ENCODE measurements at places on chromosomes 2 and 18.

GRCh38 chr2:84732897-84733778 lies 147.7 kb downstream of the TRABD2A start:
- no peak for DNase-seq

DNA sequence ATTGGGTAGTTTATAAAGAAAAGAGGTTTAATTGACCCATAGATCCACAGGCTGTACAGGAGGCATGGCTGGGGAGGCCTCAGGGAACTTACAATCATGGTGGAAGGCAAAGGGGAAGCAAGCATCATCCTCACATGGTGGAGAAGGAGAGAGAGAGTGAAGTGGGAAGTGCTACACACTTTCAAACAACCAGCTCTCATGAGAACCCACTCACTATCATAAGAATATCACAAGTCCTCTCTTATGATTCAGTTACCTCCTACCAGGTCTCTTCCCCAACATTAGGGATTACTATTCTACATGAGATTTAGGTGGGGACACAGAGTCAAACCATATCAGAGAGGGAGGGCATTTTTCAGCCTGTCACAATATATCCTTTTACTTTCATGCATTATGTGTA lies 22.7 kb upstream of the DOCK10 start:
- no peak for DNase-seq

DNA sequence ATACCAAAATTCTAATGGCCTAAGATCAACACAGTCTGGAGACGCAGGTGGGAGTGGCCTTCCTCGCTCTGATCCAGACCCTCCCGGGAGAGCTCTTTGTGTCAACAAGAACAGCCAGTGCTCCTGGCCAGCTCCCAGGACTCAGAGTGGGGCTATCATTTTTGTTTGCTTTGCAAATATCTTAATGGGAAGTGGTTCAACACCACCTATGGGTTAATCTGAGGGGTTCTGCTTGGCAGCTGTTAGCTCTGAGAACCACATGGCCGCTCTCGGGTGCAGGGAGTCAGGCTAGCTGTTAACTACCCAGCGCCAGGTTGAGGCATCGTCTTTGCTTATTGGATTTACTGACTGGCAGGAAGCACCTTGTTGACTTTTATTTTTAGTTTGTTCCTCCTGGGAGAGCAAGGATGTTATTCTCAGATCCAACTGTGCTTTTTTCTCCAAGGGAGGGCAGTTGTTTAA lies 184.8 kb upstream of the SP5 start:
- peak; percentile 86 for DNase-seq

GRCh38 chr2:95034818-95035217 lies 9.3 kb downstream of the MAL start:
- DNase-seq: no peak

DNA sequence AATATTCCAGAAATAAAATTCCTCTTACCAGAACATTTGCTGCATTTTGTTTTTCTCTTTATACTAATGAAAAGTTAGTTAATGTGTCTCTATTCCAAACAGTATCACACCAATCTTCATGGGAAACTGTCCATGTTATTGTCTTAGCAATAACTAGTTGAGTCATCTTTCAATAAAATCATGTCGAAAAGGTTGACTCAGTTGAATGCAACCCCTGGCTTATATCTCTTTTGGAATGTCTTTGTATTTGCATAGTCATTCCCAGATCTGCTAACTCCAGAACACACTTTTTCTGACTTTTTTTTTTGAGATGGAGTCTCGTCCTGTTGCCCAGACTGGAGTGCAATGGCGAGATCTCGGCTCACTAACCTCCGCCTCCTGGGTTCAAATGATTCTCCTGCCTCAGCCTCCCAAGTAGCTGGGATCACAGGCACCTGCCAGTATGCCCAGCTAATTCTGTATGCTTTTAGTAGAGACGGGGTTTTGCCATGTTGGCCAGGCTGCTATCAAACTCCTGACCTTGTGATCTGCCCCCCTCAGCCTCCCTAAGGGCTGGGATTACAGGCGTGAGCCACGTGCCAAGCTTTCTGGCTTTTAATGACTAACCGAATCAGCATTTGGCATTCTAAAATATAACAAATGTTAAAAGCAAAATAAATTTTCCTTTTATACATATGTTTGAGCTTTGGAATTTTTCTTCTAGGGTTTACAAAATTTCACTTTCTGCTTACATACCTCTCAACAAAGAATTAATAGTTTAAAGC lies 133.2 kb upstream of the GULP1 start:
- DNase-seq: no peak

- no peak for DNase-seq
These were observed 776.6 kb downstream of the LRRTM4 start for GRCh38 chr2:76745605-76746004.

DNA sequence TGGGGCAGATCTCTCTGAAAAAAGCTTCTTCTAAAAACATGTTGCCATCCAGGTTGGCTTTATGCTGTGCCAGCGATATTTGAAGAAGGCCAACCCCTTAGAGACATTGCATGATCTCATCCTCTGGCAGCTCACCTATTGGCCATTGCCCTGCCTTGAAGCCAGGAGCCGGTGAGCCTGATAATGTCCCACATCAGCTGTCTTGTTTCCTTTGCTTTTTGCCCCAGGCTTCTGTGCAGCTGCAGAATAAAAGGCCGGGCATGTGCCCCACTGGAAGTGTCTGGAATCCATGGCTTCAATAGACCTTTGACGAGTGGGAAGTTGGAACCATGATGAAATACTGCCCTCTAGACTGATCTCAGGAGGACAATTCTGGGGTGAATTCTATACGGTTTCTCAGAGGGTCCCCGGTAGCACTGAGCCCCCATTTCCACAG lies 523.5 kb upstream of the ZEB2 start:
- DNase-seq: no peak

GRCh38 chr2:15560140-15560987 lies 770 bp downstream of the NBAS start:
- peak; percentile 4 for DNase-seq

DNA sequence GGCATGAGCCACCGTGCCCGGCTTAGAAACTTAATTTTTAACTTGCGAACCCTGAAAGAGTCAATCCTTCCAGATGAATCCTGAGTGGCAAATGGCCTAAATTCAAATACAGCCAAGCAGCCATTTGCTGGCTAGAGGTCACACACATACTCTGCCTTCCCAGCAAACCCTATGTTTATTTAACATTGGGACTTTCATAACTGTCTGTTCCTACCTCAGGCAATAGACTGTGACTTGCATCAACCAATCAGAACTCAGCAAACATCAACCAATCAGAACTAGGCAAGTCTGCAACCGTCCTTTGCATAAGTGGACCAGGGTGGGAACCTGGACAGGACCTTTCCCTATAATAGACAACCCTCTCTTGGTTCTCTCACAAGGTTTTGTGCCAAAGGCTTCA lies 127.5 kb downstream of the DTNB start:
- no peak for DNase-seq

DNA sequence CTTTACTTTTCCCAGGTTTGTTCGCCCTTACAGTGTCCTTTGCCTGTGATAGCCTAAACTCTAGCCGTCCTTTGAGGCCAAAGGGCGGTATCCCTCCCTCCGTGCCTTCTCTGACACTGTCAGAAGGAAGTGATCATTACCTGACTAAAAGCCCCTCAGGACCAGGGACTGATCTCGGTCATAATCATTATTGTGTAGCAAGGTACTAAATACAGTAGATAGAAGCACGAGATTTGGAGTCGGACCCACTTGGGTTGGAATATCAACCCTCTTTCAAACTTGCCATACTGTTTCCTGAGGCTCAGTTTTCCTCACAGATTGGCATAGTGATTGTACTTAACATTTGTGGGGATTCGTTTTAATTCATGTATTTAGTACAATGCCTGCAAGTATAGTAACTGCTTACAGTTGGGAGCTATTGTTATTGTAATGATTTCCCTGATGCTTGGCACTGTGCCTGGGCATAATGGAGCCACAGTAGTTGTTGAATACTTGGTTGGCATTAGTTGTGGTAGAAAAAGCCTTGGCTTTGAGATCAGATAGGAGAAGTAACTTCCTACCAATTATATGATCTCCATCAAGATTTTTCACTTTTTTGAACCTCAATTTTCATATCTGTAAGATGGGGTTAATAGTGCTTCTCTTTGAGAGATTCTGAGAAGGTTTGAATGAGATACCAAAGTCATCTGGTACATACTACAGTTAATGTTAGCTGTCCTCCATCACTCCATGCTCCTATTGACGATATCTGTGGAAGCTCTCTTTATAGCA lies 836 bp downstream of the STK11IP start:
- no peak for DNase-seq

DNA sequence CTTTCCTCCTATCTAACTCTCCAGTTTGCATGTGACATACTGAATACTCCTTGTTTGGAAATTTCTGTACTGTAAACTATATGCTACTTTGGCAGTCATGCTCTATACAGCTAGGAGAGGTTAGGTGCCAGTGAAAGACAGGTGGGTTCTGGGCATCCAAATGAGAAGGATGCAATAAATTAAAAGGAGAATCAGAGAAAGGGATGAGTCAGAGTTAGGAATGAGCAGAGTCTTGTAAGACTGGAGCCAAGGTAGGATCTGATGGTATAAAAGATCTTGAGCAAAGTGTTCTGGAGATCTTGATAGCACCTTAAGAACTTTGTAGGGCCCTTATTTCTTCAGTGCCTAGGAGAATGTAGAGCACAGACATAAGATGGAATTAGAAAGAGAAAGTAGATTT lies 58.7 kb upstream of the STAM2 start:
- no peak for DNase-seq

DNA sequence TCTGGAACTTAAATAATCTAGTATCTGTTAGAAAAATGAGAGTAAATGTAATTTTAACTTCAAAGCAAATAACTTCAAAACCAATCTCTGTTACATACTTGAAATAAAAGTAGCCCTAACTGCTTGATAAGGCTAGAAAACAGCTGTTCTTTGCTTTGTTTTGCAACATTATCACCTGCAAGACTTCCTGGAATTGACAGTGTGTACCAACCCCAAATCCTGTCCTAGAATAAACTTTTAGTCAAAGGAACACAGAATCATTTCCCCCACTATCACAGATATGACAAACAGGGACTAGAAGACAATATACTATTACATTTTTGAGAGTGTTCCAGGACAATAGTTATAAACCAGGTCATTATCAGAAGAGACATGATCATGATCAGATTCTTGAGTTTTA lies 105.3 kb upstream of the PGAP1 start:
- no peak for DNase-seq

DNA sequence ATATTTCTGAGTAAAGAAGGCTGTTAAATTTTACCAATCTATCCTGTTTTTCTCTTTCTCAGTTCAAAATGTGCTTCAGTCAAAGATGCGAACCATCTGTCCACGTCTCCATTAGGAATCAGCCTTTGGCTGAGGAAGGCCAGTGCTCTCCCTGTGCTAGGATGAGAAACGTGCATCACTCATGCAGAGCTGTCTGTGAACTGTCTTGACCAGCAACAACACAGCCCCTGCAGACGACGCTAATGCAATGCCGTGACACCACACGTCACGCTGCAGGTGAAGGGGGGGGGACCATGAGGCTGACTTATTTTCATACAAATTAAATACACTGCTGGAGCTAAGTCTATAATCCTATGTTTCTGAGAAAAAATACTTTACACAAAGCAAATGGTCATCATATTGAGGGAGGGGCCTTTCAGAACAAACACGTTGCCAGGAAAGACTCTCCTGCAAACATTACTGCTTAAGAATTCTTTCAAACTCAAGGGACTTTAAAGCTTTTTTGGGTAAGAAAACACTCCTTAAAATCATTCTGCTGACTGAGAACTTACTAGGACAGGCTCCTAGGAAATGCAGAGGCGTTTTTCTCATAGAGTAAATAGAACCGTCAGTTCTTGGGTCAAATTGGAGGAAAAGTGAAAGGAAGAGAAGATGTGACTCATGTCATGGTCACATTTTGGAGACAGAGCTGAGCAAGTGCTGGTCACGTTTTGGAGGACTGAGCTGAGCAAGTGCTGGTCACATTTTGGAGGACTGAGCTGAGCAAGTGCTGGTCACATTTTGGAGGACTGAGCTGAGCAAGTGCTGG lies 97.0 kb downstream of the MBP start:
- no peak for DNase-seq

GRCh38 chr2:43737097-43737854 lies 36.6 kb upstream of the DYNC2LI1 start:
- no peak for DNase-seq

GRCh38 chr2:43070030-43070429 lies 156.4 kb downstream of the ZFP36L2 start:
- DNase-seq: no peak

GRCh38 chr2:47402555-47402804 lies 476 bp upstream of the MSH2 start:
- DNase-seq: no peak

DNA sequence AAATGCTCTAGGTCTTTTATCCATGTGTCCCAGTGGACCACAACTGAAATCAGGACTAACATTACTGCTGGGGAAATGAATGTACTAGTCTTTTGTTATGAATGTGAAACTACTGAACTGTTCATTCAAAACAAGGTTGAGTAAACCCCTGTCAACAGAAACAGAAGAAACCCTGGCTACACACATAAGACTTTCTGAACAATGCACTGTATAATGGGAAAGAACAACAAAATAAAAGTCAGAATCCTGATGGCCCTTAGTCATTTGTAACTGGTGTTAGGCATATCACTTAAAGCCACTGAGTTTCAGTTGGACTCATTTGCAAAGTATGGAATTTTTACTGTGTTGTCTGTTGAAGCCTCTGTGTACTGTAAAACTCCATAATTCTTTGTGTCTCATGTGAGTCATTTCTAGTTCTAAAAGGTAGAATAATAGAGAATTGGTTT lies 77.0 kb upstream of the UBXN4 start:
- DNase-seq: no peak

DNA sequence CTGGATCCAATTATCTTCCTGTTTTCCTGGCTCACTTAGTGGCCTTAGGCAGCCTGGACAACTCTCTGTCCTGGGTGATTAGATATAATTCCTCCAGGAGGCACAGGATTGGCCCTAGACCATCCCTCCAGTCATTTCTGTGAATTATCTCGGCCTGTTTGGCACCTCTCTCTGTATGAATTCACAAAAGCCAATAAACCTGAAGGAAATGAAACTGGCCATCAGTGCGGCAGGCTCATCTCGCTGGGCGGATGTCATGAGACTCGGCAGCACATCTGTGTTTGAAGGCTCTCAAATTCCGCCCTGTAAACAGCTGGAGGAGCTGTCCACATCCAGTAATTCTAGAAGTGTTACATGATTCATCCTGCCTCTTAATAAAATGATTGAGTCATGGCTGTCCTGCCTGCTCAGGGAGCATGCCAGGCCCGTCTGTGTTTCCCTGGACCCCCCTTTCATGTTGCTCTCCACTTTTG lies 38.6 kb downstream of the ACOXL start:
- peak; percentile 23 for DNase-seq

DNA sequence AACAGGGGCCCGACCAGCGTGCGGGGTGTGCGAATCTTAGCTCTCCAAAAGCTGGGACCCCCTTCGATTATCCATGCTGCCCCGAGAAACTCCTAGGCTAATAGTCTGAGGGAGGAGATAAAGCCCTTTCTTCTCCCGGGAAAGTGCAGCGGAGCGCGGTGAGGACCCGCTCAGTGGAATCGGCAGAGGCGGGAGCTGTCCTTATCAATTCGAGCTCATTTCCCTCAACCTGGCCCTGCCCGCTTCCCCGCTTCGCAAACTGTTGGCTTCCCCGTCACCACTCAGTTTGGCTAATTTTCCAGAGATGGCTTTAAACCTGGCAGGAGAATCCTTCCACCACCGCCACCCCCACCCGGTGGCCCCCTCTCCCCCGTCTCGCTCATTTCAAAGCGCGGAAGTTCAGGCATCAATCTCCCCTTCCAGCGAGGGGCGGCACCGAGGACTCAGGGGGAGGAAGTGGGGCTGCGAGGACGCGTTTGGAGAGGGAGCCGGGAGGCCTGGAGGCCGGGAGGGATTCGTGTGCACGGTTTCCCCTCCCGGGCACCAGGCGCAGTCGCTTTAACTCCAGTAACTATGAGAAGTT lies 1.6 kb downstream of the KLHL14 start:
- DNase-seq: peak; percentile 48
